Metanephros (tissue), 2 donors: ENCODE measurements at places on chromosomes 6 and 20. TPM values are rescaled to one million over a fixed set of nuclear protein-coding genes. Genes with fewer than 3 reads are reported as not detected.

ZKSCAN3 gene
- 8.6 TPM for total RNA-seq

STXBP5 gene
- 21.8 TPM for total RNA-seq

BIRC7 gene
- 3.2 TPM for total RNA-seq

AURKA gene
- 9.2 TPM for total RNA-seq

CD93 gene
- total RNA-seq = 70.4 TPM

C2 gene
- total RNA-seq = 7.1 TPM

MOCS1 gene
- total RNA-seq = 16.2 TPM

RBM38 gene
- total RNA-seq = 73.6 TPM

HSPA1L gene
- total RNA-seq = 2.9 TPM

SYNDIG1 gene
- total RNA-seq = 10.7 TPM

ZNF391 gene
- 6.2 TPM for total RNA-seq

MROH8 gene
- total RNA-seq = 4.1 TPM

MOG gene
- not detected for total RNA-seq

GUCA1A gene
- total RNA-seq = not detected

DEF6 gene
- total RNA-seq = 9.1 TPM

PDRG1 gene
- total RNA-seq = 5.9 TPM

RALGAPB gene
- total RNA-seq = 41.6 TPM

CST7 gene
- 11.2 TPM for total RNA-seq

BNIP5 gene
- 0.58 TPM for total RNA-seq

ATP5F1E gene
- total RNA-seq = 27.4 TPM

RSPH4A gene
- total RNA-seq = 1.9 TPM

PRDM13 gene
- total RNA-seq = not detected

MYLK2 gene
- total RNA-seq = 21.3 TPM

ZHX3 gene
- total RNA-seq = 22.8 TPM

MCHR2 gene
- not detected for total RNA-seq

HCRTR2 gene
- 0.76 TPM for total RNA-seq

STMND1 gene
- total RNA-seq = not detected

ZNF831 gene
- total RNA-seq = 0.35 TPM

POU3F2 gene
- total RNA-seq = 0.06 TPM
